Stomach (tissue), 19 donors: ENCODE measurements at places on chromosomes 7 and 10. TPM values are rescaled to one million over a fixed set of nuclear protein-coding genes. Genes with fewer than 3 reads are reported as not detected.

The TEX36 gene
- not detected for total RNA-seq

The SLC16A9 gene
- 5.5 TPM for total RNA-seq

The FAM13C gene
- 11.2 TPM for total RNA-seq

The KLLN gene
- total RNA-seq, result not detected

The FHIP2A gene
- total RNA-seq, result 20.4 TPM

The SCRN1 gene
- 0.87 TPM for total RNA-seq

The LIPN gene
- not detected for total RNA-seq

The MOGAT3 gene
- not detected for total RNA-seq

The ZPBP gene
- not detected for total RNA-seq

The ZNF800 gene
- total RNA-seq, result 32.4 TPM

The BAMBI gene
- 4.2 TPM for total RNA-seq

The GSAP gene
- total RNA-seq, result 51.9 TPM

The GARIN1A gene
- total RNA-seq, result not detected

The HMX3 gene
- 0.37 TPM for total RNA-seq

The KCND2 gene
- total RNA-seq, result not detected

The MSS51 gene
- not detected for total RNA-seq

The NPY4R2 gene
- 1.2 TPM for total RNA-seq

The CCDC3 gene
- total RNA-seq, result 4.8 TPM

The AKR1D1 gene
- total RNA-seq, result not detected

The SYPL1 gene
- total RNA-seq, result 5.2 TPM

The CLRN3 gene
- not detected for total RNA-seq

The AFAP1L2 gene
- total RNA-seq, result 19.3 TPM

The GIMAP4 gene
- total RNA-seq, result 27.7 TPM

The ANKRD61 gene
- total RNA-seq, result not detected

The GDF2 gene
- total RNA-seq, result not detected

The AUTS2 gene
- 90.3 TPM for total RNA-seq

The UBTD1 gene
- total RNA-seq, result 2.9 TPM

The PDZD8 gene
- total RNA-seq, result 11.1 TPM

The ALOX5 gene
- 39.6 TPM for total RNA-seq

The TRIM24 gene
- 15.6 TPM for total RNA-seq

The NRG3 gene
- total RNA-seq, result 2.5 TPM

The HSPB1 gene
- total RNA-seq, result 21.8 TPM

The SPDYE2B gene
- not detected for total RNA-seq

The ZNF789 gene
- total RNA-seq, result 22.0 TPM

The STEAP1B gene
- 1.6 TPM for total RNA-seq

The STEAP1 gene
- 8.8 TPM for total RNA-seq

The CCL24 gene
- total RNA-seq, result not detected

The TMEM236 gene
- total RNA-seq, result not detected

The SEMA3D gene
- 20.9 TPM for total RNA-seq

The TCAF2 gene
- 2.6 TPM for total RNA-seq

The CYP3A4 gene
- total RNA-seq, result not detected

The NEUROD6 gene
- not detected for total RNA-seq

The NANOS1 gene
- total RNA-seq, result 1.7 TPM

The TIMM23 gene
- total RNA-seq, result 20.5 TPM

The INMT gene
- 8.4 TPM for total RNA-seq

The ARHGAP12 gene
- total RNA-seq, result 40.7 TPM

The PDE1C gene
- total RNA-seq, result 7.6 TPM

The WNT8B gene
- total RNA-seq, result not detected

The ADAM22 gene
- total RNA-seq, result 1.3 TPM

The LIPK gene
- total RNA-seq, result not detected

The RBP3 gene
- total RNA-seq, result not detected

The GIMAP6 gene
- 1.2 TPM for total RNA-seq

The HSPA12A gene
- 6.1 TPM for total RNA-seq
